H1 (cell line): ENCODE measurements at places on chromosomes 12 and 14. TPM values are rescaled to one million over a fixed set of nuclear protein-coding genes. Genes with fewer than 3 reads are reported as not detected.
A peak's percentile ranks its signal among the peaks of the same experiment; 100 is the strongest.

Gene KIF5A
- total RNA-seq = 21.9 and 22.8 TPM in 2 replicates

Gene ANO2
- total RNA-seq = 3.5 and 5.5 TPM in 2 replicates

Gene KRT80
- total RNA-seq = 0.08 TPM in 1 of 2 replicates, not detected in the other

Gene TMEM229B
- 0.50 and 0.73 TPM in 2 replicates for total RNA-seq

Gene RAB15
- 58.1 and 59.2 TPM in 2 replicates for total RNA-seq

Gene GALNT16
- 6.0 and 6.3 TPM in 2 replicates for total RNA-seq

Gene MUCL1
- total RNA-seq = not detected in 2 replicates

Gene LUM
- not detected in 2 replicates for total RNA-seq

Gene ABCB9
- total RNA-seq = 6.3 and 8.0 TPM in 2 replicates

Gene RFLNA
- total RNA-seq = 6.4 and 8.1 TPM in 2 replicates

Gene GYS2
- not detected in 2 replicates for total RNA-seq

Gene PPP4R4
- total RNA-seq = 9.4 and 9.6 TPM in 2 replicates

Gene POLE2
- 31.2 and 34.0 TPM in 2 replicates for total RNA-seq

Gene SSTR1
- 0.75 and 0.93 TPM in 2 replicates for total RNA-seq

Gene TECPR2
- 19.4 and 23.2 TPM in 2 replicates for total RNA-seq

Gene INHBC
- total RNA-seq = not detected in 2 replicates

Gene GDF3
- 12.6 and 16.8 TPM in 2 replicates for total RNA-seq

Gene ATG2B
- total RNA-seq = 14.2 and 14.4 TPM in 2 replicates

Gene TRPV4
- total RNA-seq = 2.1 and 2.5 TPM in 2 replicates

Gene KRT71
- not detected in 2 replicates for total RNA-seq

GRCh38 chr14:53890611-53891101 lies 66.0 kb downstream of the BMP4 start:
- DNase-seq = peak; percentile 57

- DNase-seq = no peak
Observed at GRCh38 chr12:95089462-95089861, 16.0 kb upstream of the NR2C1 start.

- no peak for DNase-seq
Observed at GRCh38 chr12:124371366-124371765, 76.5 kb downstream of the RFLNA start.

DNA sequence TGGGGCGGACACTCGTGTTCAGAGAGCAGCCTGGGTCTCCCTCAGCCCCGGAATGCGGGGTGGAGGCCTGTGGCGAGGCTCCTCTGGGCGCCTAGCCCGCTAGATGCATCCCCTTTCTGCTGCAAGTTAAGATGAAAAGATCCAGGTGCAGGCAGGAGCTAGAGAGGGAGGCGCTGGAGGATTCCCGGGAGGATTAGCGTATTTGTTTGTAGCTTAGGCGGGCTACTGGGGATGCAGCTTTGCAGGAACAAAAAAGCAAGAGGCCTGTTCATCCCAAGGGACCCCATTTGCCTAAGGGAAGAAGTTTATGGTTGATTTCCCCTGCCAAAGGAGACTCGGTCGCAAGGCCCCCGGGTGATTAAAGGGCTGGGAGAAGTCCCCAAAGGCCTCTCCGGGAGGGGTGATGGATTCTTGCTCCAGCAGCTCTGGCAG lies 824 bp downstream of the CCDC177 start:
- peak; percentile 60 for DNase-seq

- DNase-seq = no peak
Observed at GRCh38 chr14:76115010-76115422, 36.7 kb upstream of the GPATCH2L start.

- no peak for DNase-seq
Observed at GRCh38 chr12:123891516-123892179, 81.0 kb downstream of the CCDC92 start.

DNA sequence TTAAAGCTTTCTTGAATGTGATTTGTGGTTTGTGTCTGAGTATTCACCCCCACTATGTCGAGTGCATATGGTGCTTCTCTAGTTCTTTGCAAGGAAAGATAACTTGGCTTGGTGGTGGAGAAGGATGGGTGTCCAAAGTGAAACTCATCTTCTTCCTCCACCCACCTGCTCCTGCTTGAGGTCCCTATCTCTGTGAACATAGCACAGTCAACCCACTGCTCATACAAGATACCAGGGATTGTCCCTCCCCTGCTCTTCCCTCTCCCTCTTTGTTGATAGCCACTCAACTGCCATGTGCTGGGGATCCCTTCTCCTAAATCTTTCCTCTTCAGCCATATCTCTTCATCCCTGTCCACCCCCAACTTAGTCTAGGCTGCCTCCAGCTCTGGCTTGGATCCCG lies 176.5 kb downstream of the ASCL4 start:
- no peak for DNase-seq

DNA sequence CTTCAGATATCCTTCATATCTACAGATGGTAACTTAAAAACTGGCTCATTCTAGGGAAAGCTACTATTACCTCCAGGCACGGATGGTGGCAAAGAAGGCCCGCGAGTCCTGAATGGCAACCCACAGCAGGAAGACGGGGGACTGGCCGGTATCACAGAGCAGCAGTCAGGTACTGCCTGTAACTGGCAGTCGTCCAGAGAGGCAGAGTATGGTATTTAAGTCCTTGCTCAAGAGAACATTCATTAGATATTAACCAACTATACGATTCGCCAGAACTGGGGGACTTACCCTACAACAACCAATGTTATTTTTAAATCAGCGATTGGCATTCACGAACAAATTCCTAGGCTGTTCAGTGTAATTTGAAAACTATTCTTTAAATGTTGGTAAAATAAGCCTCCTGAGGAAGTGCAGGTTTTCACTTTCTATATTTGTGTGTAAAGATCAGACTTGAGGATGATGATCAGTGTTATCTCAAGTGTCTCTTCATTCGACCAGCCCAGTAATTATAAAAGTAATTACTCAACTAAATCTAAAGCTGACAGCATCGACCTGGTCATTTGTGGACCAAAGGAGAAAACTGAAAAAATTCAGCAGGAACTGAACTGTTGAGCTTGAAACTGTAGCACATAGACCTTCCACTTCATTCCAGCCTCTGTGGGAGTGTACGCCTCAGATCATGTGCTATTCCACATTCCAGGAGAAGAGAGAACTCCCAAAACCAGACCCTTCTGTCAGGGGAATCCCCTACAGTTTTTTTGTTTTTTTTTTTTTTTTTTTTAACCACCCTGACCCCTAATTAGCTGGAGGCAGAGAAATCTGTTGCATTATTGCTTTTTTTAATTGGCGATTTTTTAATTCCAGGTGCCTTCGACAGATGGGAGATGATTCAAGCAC lies 75.6 kb downstream of the ESR2 start:
- DNase-seq = no peak

GRCh38 chr12:9094512-9095206 lies 21.1 kb downstream of the A2M start:
- DNase-seq = no peak

DNA sequence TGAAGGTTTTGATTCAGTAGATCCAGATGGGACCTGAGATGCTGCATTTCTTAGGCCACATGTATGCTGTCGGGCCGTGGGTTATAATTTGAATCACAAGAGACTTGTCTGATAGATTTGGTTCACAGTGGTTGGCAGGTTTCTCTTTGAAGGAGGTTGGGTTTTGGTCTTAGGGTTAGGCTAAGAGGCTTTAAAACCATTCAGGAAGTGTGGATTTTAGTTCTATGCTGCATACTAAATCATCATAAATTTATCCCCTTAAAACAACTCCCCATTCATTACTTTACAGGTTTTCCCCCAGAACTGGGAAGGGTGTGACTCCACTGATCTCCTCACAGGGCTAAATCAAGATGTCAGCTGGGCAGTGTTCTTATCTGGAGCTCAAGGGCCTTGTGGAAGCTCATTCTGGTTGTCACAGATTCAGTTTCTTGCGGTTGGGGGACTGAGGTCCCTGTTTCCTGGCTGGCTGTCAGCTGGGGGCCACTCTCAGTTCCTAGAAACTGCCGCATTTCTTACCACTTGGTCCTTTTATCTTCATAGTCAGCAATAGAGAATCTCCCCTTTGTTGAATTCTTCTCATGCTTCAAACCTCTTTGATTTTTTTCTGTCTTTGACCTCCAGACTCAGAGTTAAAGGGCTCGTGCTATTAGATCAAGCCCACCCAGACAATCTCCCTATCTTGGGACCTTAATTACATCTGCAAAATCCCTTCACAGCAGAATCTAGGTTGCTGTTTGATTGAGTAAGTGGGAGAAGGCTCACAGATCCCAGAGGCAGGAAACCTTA lies 20.6 kb upstream of the PCNX1 start:
- no peak for DNase-seq

- peak; percentile 70 for DNase-seq
Observed at GRCh38 chr14:36604757-36605505, 22.5 kb upstream of the NKX2-8 start.

DNA sequence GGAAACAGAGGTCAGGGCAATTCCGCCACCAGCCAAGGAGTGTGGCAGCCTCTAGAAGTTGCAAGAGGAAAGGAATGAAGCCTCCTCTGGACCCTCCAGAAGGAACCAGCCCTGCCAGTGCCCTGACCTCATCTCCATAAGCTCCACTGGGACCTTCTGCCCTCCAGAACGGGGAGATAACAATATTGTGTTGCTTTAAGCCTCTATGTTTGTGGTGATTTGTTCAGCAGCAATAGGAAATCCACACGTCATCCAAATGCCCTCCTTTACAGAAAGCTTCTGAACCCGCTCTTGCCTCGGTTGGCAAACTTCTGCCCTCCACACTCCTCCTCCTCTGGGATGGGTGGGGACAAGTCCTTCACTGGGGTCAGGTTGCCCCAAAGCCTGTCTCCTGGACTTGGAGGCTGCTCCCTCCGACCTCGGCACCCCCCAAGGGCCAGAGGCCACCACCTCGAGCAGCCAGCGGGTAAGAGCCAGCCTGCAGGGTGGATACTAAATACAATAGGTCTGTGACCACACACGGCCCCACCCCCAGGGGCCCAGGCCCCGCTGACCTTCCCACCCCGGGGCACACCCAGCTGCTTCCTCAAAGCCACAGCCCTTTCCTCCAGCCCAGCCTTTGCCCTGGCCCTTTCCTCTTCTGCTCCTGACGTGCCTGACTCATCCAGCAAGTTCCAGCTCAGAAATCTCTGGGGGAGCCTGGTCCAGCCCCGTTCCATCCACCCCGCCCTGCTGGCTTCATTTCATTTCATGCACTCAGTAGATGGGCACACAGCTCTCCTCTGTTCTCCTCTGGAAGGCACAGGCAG lies 58.7 kb upstream of the NCOR2 start:
- DNase-seq = no peak

DNA sequence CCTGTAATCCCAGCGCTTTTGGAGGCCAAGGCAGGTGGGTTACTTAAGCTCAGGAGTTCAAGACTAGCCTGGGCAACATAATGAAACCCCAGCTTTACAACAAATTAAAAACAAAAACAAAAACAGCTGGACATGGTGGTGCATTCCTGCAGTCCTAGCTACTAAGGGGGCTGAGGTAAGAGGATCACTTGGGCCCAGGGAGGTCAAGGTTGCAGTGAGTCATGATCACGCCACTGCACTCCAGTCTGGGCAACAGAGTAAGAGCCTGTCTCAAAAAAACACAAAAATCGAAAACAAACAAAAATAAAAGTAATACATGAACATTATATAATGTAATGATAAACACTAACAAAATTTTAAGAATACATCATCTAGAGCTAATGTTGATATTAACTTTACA lies 46.2 kb upstream of the GRIP1 start:
- no peak for DNase-seq

DNA sequence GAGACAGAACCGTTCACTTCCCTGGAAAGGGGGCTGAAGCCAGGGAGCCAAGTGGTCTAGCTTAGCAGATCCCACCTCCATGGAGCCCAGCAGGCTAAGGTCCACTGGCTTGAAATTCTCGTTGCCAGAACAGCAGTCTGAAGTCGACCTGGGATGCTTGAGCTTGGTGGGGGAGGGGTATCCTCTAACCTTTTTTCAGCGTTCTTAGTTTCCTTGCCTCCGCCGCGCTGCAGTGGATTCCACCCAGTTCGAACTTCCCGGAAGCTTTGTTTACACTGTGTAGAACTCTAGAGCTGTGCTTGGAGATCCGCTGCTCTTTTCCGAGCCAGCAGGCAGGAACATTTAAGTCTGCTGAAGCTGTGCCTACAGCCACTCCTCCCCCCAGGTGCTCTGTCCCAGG lies 45.2 kb upstream of the FKBP4 start:
- DNase-seq = no peak

- no peak for DNase-seq
Observed at GRCh38 chr14:59132796-59133494, 55.5 kb upstream of the DAAM1 start.

DNA sequence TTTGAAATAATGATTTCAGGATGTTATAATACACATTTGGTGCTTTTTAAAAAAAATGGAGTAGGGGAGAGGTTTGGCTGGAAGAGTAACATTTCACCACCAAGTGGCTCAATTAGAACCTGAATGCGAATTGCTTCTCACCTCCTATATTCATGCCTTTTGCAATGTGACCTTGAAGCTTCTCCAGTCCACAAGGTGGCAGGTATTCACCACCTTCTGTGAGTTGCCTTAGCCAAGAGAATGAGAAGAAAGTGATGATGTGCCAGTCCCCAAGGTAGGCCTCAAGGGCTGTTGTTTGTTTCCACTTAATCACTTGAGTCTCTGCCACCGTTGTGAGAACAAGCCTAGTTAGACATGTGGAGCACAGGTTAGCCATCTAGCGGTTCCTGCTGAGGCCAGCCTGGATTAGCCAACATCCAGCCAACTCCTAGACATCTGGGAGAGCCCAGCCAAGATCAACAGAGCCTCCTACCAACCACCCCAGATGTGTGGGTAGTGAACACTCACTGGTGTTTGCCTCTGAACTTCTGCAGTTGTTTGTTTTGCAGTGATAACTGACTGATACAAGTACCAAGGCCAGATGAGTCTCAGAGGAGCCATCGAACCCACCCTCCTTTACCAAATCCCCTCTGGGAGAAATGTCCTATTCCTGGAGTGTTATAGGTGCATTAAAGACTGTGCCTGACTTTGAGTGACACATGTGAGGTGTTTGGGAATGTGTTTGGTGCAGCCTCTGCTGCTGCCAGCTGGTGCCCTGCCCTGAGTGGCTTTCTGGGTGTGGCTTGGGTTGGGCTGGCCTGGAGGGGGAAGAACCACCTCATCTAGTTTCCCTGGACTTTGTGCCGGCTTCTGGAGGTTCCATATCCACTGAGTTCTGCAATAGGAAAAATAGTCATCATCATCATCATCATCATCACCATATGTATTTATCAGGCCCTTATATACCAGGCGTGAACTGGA lies 132.5 kb upstream of the RFLNA start:
- no peak for DNase-seq

- no peak for DNase-seq
Observed at GRCh38 chr12:120241561-120242274, 23.8 kb downstream of the PXN start.

DNA sequence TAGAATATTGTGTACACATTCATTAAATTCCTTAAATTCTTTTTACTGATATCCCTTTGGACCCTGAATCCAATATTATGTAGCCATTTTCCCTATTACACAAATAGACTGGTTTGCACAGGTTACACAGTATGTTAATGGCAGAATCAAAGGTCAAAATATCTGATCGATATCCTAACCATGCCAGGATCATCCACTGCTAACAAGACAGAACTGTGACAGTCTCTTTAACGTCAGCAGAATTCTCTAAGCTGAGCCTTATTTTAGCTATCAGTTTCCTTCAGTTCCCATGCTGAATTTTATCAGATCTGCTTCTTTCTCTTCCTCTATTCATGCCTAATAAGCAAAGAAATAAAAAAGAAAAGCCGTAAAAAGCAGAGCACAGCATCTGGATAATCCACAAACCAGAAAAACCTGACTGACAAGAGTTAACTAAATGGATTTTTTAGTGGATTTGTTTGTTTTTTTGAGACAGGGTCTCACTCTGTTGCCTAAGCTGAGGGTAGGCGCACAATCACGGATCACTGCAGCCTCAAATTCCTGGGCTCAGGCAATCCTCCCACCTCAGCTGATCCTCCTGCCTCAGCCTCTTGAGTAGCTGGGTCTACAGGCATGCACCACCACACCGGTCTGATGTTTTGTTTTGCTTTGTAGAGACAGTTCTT lies 130.4 kb downstream of the PAWR start:
- no peak for DNase-seq

GRCh38 chr12:68242777-68243176 lies 10.6 kb downstream of the IL22 start:
- no peak for DNase-seq
